Liver (tissue), 10 donors: ENCODE measurements at places on chromosomes 1 and 21.

DNA sequence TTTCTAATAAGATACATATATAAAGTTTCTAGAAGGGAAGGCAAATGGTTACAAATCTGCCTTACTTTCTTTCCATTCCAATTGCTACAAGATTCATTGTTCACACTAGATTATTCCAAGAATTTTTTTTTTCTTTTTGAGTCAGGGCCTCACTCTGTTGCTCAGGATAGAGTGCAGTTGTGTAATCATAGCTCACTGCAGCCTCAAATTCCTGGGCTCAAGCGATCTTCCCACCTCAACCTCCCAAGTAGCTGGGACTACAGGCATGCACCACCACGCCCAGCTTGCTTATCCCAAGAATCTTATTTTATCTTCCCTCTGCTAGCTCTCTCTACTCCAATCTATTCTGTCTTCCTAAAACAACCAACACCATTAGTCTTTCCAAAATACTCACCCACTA, 81.8 kb downstream of the KIAA0319L start:
- H3K27me3 ChIP-seq, result no peaks in the 10 kb centered on the region
- H3K4me1 ChIP-seq, result no peaks in the 10 kb centered on the region
- H3K36me3 ChIP-seq, result peaks cover 2% of the 10 kb centered on the region

GRCh38 chr1:41492341-41492848, 7.9 kb upstream of the EDN2 start:
- H3K4me3 ChIP-seq, result no peak overlapping the region
- H3K27me3 ChIP-seq, result no peaks in the 10 kb centered on the region
- H3K36me3 ChIP-seq, result no peaks in the 10 kb centered on the region
- H3K27ac ChIP-seq, result no peak overlapping the region
- DNase-seq, result no peak

DNA sequence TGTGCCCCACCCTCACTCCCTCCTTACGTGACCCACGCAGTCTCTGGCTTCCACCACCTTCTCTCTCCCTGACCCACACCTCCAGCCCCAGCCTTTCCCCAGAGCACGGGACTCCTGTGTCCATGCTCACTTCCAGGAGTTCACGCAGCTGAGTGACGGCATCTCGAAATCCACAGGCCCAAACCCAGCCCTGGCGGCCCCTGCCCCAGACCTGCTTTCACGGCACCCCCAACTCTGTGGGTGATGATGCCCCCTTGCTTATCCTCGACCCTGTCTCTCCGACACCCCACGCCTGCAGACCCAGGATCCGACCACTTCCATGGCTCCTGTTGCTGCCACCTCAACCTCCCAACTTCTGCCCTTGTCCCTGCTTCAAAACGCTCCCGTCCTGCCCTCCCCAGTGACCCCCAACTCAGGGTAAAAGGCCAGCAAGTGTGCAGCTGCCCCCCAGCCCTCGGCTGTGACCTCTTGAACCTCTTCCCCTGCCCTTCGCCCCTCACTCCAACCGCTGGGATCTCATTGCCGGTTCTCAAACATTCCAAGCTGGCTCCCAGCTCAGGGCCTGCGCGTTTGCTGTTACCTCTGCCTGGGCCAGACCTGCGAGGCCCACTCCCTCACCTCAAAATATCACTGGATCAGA, 30.4 kb upstream of the LAPTM5 start:
- no peak overlapping the region for H3K4me3 ChIP-seq
- no peak overlapping the region for H3K27ac ChIP-seq
- H3K4me1 ChIP-seq, result no peaks in the 10 kb centered on the region

DNA sequence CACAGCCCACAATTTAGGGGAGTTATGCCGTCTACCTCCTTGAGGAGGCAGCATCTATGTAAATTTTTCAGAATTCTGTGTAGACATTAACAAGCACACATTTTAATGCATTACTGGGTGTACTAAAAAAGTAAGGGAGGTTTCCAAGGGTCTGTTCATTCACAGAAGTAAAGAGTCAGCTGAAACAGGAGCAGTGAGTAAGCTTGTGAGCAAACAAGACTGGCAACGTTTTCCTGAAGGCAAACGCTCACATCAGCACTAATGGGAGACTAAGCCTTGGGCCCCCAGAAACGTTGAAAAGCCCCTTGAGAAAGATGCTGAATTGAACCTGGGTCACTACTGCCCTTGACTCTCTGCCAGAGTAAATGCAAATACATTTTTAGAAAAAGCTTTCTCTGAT, 25.7 kb downstream of the RPRD2 start:
- H3K27ac ChIP-seq, result no peak overlapping the region
- DNase-seq, result no peak
- peaks cover under 1% of the 10 kb centered on the region for H3K4me1 ChIP-seq
- no peaks in the 10 kb centered on the region for H3K36me3 ChIP-seq
- H3K4me3 ChIP-seq, result no peak overlapping the region

DNA sequence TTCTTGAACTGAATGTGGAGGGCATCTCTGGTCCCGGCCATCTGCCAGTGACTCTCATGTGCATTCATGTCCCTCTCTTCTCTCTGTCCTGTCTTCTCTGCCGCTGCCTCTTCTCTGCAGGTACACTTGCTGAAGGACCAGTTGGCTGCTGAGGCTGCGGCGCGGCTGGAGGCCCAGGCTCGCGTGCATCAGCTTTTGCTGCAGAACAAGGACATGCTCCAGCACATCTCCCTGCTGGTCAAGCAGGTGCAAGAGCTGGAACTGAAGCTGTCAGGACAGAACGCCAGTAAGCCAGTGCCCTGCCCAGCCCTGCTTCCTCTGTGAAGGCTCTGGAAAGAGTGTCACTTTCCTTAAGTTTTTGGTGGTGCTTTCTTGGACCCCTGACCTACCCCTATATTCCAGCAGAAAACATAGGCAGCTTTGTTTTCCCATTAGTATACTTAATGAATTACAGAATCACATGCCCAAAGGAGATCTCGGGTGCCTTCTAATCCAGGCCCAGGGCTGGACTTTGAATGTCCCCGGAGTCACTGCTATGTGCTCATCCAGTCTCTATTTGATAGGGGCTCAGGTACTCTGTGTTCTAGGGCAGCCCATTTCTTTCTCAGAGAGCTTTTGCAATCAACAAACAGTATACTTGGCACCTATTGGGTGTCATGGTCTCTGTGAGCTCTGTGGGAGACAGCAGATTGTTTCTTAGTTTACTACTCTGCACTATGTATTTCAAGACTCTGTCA, 11.2 kb downstream of the SPATA46 start:
- H3K27ac ChIP-seq, result peak overlapping the region; percentile 73
- no peak for DNase-seq
- H3K36me3 ChIP-seq, result no peaks in the 10 kb centered on the region
- H3K4me3 ChIP-seq, result no peak overlapping the region

DNA sequence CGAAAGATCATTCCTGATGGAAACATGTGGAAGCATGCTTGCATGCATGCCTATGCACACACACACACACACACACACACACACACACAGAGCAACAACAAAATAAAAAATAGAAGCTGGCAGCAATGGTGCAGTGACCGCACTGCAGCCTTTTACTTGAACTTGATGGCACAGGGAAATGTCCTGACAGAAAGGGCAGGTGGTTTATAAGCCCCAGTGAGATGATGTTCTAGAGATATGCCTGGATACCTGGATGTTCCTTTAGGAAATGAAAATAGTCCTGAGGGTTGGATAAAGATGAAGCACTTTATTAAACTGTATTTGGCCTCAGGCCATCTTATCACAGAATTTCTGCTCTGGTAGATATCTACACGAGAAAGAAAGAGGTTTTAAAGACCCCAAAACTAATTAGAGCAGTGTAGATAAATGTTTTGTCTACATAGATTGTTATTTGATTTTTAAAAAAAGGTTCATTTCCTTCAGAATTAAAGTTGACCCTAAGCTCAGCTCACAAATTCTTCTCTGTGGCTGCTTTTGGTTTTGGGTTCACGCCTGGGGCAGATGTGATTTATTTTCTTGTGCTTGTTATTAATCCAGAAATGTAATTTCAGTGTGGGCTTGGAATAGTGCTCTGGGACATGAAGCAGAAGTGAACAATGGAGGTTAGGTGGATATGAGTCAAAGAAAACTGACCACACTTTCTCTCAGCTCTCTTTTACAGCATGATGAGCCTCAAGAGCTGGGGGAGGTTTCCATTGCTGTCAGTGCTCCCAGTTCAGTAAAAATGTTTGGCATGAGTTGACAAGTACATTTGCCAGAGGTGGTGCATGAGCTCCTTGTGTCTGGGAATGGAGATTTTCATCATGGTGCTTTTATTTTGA, 22.9 kb downstream of the ADAM30 start:
- H3K27me3 ChIP-seq, result no peaks in the 10 kb centered on the region
- peaks cover 3% of the 10 kb centered on the region for H3K4me1 ChIP-seq
- no peak overlapping the region for H3K4me3 ChIP-seq
- H3K27ac ChIP-seq, result no peak overlapping the region
- no peaks in the 10 kb centered on the region for H3K36me3 ChIP-seq

DNA sequence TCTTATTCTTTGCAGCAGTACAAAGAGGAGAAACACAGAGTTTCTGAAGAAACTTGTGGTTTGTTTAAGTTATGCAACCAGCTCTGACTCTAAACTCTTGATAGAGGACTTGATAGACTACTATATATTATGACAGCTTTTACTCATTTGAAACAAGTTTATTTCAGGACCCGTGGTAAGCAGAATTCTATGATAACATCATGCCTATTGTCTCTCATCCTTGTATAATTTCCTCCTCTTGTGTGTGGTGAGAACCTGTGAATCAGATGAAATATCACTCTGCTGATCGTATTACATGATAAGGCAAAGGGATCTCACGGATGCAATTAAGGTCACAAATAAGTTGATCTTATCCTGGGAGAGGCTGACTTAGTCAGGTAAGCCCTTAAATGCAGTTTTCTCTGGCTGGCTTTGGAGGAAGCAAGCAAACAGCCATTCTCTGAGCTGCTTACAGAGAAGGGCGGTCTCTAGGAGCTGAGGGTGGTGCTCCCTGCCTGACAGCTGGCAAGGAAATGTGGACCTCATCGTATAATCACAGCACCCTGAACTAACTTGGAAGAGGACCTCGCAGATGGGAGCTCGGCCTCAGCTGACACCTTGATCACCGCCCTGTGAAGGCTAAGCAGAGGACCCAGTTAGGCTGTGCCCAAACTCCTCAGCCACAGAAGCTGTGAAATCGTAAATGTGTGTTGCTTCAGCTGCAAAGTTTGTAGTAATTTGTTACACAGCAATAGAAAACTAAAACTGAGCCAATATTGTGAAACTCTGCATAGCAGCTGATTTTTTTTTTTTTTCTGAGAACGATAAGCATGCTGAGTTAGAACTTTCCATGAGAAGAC, 151.1 kb upstream of the DPT start:
- H3K36me3 ChIP-seq, result no peaks in the 10 kb centered on the region
- H3K4me3 ChIP-seq, result no peak overlapping the region
- no peaks in the 10 kb centered on the region for H3K4me1 ChIP-seq

GRCh38 chr1:157096881-157097280, 2.7 kb downstream of the ETV3L start:
- DNase-seq, result no peak
- H3K4me1 ChIP-seq, result no peaks in the 10 kb centered on the region
- H3K27ac ChIP-seq, result no peak overlapping the region
- H3K4me3 ChIP-seq, result no peak overlapping the region
